ENCODE measurements at places on chromosomes 2 and 18.

GRCh38 chr2:75243219-75243618, 43.9 kb upstream of the TACR1 start:
- no peak for DNase-seq

DNA sequence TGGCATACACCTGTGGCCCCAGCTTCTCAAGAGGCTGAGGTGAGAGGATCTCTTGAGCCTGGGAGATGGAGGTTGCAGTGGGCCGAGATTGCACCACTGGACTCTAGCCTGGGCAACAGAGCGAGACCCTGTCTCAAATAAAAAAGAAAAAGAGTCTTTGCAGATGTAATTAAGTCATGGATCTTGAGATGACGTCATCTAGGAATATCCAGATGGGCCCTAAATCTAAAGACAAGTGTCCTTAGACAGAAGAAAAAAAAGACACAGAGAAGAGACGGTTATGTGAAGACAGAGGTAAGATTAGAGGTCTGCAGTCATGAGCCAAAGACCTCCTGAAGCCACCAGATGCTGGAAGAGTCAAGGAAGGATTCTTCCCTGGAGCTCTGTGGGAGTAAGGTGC, 74.3 kb downstream of the RHOB start:
- no peak for DNase-seq

DNA sequence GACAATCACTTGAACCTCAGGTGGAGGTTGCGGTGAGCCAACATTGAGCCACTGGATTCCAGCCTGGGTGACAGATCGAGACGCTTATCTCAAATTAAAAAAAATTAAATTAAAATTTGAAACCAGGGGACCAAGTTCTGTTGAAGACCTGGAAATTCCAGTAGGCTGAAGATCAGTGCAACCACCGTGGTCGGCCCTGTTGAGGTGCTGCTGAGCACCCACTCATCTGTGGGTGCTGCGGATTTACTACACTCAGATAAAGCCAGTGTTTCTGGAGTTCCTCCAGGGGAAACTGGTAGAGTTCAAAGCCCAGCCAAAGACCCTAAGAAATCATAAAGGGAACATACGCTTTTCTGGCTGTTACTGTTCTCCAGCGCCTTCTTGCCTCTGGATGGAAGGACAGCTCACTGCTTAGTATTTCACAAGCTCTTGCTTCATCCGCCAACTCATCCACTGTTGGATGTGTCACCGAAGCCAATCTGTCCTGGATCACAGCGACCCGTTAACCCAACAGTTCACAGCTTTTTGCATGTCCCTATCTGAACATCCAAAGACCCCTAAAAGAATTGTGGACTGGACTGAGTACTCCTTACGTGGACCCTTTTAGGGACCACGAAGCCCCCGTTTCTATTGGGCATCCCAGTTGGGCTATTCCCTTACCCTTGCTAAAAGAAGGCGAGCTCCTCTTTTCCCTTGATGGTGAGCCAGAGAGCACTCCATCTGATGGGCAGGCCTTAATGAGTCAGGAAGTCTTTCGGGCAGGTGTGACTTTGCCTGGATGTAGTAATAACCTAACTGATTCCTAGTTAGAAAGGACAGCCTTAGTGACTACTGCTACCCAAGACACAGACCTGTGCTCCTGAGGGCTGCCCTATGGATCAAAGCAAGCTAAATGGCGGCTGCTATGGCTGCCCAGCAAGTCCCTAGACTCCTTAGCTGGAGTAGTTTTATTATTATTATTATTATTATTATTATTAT, 6.0 kb upstream of the ALPP start:
- no peak for DNase-seq

DNA sequence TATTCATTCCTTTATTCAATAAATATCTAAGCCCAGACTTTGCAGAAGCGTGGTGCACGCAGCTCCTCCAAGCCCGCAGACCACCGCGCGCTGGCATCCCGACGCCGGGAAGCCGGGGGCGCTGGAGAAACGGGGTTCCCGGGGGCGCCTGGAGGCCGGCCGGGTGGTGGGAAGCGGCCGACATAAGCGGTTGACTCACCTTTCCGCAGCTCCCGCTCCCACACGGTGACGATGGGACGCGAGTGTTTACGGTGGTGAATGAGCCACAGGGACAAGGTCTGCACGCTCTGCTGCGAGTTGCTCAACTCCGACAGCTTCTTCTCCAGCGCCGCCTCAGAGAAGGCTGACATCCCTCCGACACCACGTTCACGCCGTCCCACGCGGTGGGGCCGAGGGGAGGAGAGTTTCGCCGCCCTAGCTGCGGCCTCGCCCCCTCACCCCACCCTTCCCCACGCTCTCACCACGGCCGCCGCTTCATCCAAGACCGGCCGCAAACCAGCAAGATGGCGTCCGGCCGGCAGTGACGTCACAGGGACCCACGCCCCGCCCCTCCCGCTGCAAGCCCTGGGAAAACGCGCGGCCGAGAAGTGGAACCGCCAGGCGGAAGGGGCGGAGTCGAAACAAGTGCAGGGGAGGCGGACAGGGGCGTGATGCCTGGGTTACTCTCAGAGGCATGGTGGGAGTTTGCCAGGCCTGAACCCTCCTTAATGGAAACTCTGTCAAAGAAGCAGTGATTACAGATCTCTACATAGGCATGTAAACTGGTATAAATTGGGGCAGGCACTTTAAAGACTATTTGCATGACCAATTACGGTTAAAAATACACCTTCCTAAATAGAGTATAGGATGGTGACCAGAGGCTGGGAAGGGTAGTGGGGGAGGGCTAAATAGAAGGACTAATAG, at the start of gene RPRD1A:
Gene RPRD1A, minus strand, starts transcription at position 505 of the 903 bp plus-strand sequence. Its CDS starts 155 bp downstream, at position 350.
- peak; percentile 91 for DNase-seq

GRCh38 chr2:85611217-85611704, 605 bp downstream of the C2orf68 start:
- DNase-seq = no peak

GRCh38 chr18:49345931-49346696, 114.3 kb downstream of the DYM start:
- DNase-seq = no peak

DNA sequence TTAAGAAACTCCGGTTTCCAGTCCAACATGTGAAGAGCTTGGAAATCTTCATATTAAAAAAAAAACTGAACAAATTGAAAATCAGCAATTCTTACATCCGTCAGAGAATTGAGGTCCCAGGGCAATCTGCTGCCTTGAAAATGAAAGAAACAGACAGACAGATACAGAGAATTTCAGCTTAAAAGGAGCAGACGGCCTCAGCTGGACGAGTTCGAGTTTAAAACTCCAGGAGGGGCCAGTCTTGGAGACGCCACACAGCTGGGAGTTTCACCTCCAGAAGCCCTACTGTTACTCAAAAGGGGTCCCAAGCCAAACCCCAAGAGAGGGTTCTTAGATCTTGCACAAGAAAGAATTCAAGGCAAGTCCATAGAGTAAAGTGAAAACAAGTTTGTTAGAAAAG, 226.5 kb upstream of the ARL4C start:
- DNase-seq = no peak

- DNase-seq = no peak
Observed at GRCh38 chr2:164896634-164897355, 55.2 kb upstream of the COBLL1 start.

DNA sequence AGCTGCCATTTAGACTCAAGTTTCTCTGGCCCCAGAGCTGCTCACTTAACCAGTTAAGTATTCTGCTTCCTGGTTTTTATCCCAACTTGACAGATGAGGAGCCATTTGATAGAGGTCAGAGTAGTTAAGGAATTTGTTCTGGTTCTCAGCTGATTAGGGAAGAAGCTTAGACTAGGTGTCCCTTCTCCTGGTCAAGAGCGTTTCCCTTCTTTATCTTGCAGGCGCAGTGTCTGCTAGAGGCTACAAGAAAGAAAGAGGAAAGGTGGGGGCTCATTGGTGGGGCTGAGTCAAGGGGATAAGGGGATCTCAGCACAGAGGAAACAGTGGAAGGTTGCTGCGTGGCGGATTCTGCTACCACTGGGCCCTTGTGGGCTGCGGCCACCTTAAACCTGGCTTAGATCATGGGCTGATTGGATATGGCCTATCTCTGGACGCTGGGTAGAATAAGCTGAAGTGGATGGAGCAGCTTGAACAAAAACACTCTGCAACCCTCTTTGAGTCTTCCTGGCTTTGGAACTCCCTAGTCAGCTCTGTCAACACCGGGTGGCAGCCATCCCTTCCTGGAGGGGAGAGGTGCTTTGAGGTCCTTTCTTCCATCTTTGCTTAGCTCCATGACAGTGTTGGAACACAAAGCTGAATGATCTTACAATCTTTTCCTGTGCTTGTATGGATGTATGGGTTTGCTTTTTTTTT, 70.8 kb downstream of the QPCT start:
- DNase-seq = peak; percentile 54

DNA sequence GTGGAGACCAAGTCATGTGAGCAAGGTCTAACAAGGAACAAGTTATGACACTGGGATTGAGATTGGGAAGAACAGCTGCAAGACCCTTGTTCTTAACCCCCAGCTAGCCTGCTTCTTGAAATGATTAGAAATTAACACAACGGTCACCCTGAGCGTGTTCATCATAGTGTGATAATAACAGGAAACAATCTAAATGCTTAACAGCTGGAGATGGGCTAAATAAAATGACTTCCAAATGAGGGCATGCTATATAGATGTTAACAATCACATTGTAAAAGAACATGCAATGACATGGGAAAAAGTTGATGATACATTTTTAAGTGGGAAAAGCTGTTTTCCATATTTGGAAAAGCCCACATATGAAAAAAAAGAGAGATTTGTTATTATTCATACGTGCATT, 47.6 kb downstream of the RPL37A start:
- DNase-seq = peak; percentile 46

DNA sequence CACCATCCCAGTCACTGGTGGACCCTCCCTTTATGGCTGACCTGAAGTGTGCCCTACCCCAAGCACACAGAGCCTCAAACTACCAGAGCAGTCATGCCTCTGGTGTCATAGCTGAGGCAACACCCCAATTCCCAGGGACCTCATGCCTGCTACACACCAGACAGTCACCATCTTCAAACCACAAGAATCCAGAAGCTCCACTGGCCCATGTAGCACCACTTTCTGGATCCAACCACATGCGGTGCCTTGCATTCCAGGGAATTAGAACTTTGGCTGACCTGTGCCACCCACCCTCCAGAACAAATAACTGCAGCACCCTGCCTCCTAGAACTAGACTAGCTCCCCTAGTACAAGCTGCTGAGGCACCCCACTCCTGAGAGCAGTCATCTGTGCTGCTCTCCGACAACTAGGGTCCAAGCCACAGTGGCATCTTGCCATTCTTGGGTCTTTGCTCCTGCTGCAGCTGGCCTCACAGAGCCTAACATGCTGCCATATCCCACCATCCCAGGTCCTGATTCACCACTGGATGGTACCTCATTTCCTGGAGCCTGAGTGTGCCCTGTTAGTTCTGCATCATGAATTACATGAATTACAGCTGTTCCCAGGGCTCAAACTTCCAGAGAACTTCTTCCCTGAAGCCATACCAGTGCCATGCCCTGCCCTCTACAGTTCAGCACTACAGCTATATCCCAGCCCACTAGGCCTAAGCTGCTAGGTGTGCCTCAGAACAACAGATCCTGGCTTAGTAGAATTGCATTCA, 243.8 kb upstream of the CHST9 start:
- DNase-seq = peak; percentile 16

DNA sequence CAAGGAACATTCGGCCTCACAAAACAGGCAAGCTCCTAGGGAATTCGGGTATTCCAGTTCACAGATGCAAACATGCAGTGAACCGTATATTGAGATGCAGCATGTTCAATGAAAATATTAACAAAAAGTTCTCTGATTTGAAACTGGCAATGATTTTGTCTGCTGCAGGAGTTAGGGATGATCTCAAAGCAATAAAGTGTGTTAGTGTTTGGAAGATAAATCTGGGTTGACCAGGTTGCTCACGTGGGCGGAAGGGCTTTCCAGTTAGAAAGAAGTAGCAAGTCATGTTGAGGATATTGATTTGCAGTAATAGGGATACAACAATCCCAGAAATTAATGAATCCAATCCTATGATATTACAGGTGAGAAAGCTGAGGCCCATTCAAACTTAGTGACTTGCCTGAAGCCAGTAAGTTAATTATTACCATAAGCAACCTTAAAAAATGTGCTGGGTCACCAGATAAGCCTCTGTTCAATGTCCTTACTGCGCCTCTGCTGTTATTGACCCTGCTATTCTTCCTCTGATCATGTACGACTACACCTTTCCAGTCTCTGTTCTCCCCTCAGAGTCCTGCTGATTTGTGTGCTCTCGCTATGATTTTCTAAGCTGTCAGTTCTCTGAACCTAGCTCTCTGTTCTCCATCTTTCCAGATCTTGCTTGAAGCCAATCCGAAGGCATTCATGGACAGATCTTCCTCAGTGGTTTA, 370.8 kb downstream of the DSEL start:
- DNase-seq = no peak

DNA sequence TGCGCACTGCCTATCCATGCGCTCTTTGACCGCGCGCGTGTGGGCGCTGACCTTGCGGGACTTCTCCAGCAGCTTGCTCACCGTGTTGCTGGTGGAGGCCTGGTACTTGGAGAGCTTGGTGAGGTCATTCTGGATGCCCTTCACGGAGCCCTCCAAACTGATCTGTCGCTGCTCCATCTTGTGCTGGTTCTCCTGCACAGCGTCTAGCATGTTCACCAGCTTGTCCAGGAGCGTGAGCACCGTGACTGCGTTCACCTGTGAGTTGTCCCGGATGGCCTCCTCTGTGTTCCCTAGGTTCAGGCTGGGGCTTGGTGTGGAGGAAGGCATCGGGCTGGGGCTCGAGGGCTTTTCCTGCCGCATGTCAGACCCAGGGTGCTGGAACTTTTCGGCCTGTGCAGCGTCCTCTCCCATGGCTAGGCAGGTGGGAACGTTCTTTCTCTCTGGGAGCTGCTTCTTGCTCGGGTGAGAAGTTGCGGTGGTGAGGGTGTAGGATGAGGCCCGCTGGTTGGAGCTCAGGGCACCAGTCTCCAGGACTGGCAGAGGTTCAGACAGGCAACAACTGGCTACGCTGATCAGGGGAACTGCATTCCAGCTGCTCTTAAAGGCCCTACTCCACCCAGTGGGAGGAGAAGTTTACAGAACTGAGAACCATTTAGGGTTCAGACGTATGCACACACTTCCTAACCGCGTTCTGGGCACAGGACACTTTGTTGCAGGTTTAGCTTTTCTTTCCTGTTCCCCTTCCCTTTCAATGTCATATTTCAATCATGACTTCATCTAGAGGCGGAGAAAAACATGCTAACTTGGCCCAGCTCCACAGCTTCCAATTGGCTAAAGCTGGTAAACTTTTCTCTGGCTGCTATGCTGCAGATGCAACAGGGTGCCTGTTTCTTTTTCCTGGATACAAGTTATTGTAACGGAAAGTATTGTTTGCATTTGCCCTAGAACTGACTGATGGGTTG, at the start of gene CAVIN2:
Gene CAVIN2, minus strand, starts transcription at position 574 of the 962 bp plus-strand sequence. Its CDS starts 163 bp downstream, at position 411.
- peak; percentile 92 for DNase-seq

- peak; percentile 27 for DNase-seq
Observed at GRCh38 chr2:35339211-35339610, 1016.4 kb upstream of the CRIM1 start.

- no peak for DNase-seq
Observed at GRCh38 chr2:22628906-22629305, 756.1 kb upstream of the KLHL29 start.

DNA sequence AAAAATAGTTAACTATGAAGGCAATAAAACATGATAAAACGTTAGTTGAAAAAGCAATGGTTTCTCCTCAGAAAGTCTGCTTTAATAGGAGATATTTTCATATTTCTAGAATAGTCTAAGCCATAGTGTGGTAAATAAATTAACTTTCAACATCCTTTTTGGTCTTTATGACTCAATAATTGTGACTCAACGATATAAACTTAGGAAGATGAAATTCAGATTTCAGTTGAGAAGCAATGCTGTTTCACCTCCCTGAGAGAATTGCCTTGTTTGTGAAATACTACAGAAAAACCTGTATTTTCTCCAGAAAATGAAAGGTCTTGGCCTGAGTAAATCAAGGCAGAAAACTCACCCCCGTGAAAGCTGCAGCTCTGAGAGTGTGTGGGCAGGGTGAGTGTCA, 166.9 kb downstream of the ETAA1 start:
- no peak for DNase-seq

GRCh38 chr2:145043399-145043834, 523.5 kb upstream of the ZEB2 start:
- DNase-seq = peak; percentile 51
